Endothelial cell (in vitro differentiated cells): ENCODE measurements at places on chromosomes 16 and 17.

GRCh38 chr16:89383095-89384003, 107.0 kb downstream of the ANKRD11 start:
- peaks cover 17% of the 10 kb centered on the region for H3K27me3 ChIP-seq

GRCh38 chr16:57826706-57827625, 24.7 kb upstream of the KIFC3 start:
- no peak overlapping the region for H3K27ac ChIP-seq
- H3K4me1 ChIP-seq, result no peaks in the 10 kb centered on the region
- no peak for DNase-seq
- H3K36me3 ChIP-seq, result no peaks in the 10 kb centered on the region
- H3K27me3 ChIP-seq, result peaks cover 3% of the 10 kb centered on the region

DNA sequence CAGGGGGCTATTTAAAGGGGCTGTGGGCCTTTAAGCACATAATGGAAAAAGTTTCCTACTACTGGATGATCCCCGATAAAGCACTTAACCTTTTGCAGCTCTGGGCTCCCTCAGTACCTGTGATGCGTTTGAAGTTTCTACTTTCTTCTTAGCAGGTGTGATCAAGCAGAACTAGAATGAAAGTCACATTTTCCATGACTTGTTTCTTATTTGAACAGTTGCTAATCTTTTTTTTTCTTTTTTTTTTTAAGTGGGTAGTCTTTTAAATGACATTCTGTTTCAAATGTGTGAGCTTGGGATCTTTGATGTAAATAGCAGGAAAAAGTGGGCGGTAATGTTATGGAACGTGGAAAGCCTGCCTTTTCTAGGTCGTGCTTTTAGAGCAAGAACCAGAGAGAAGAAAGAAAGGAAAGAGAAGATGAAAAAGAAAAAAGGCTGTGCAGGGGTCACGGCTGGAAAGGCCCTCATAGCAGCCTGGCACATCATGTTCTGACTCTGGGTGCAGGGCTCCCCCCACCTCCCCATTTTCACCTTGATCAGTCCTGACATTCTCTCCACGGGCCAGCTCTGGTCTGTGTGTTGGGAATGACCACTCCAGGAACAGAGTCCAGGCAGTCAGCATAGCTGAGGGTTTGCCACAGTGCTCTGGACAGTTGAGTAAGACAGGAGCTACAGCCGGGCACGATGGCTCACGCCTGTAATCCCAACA, 150.6 kb downstream of the CLEC16A start:
- no peak overlapping the region for H3K27ac ChIP-seq
- no peaks in the 10 kb centered on the region for H3K27me3 ChIP-seq
- H3K4me3 ChIP-seq, result no peak overlapping the region
- DNase-seq, result no peak
- H3K4me1 ChIP-seq, result peaks cover 22% of the 10 kb centered on the region

- peaks cover 6% of the 10 kb centered on the region for H3K36me3 ChIP-seq
- no peak overlapping the region for H3K4me3 ChIP-seq
- DNase-seq, result no peak
- H3K27ac ChIP-seq, result no peak overlapping the region
- H3K27me3 ChIP-seq, result no peaks in the 10 kb centered on the region
Observed at GRCh38 chr17:58997756-58998553, 108.7 kb downstream of the TRIM37 start.

DNA sequence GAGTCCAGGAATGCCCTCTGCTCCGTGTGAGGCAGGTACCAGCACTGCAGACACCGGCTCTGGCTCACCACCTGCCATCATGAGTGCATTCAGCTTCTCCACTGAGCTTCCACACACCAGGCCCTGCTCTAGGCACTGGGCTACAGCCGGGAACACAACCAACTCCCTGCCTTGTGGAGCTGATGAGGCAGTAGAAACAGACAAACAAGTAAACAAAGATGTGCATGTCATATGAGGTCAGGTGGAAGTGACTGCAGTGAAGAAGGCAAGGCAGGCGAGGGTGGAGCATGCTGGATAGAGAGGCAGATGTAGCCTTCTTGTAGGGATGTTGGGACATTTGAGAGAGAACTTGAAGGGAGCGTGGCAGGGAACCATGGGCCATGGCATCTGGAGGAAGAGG, 5.0 kb downstream of the NLRC5 start:
- no peak overlapping the region for H3K4me3 ChIP-seq
- H3K4me1 ChIP-seq, result peaks cover 8% of the 10 kb centered on the region
- no peak for DNase-seq
- H3K36me3 ChIP-seq, result no peaks in the 10 kb centered on the region

DNA sequence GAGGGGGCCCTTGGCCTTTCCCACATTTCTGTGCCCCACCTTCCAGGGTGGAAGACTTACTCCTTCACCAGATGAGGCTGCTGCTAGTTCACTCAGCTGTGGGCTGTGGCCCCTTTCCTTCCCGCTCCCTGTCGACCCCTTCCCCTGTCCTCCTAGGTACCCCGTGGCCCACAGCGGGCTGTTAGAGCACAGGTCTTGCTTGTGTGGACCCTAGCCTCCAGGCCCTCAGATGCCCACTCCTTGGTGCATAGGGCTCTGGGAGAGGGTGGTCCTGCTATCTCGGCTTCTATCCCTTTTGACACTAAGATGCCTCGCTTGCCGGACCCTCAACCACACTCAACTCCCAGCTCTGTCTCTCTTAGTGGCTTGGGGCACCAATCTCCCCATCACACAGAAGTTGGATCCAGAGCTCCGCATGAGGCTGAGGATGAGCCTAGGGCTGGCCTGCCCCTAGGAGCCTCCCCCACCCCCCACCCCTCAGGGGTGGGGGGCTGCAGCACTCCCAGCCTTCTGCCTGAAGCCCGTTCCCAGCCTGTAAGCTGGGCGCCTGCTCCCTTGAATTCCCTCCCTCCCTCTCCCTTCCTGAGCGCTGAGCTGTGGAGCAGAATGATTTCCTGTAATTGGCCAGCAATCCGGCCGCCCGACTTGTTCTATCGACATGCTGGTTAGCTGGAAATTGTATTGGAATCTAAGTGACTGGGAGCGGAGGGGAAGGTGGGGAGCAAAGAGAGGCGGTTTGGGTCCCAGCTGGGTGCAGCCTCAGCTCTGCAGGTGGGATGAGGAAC, 30.9 kb downstream of the DCAKD start:
- H3K4me1 ChIP-seq, result peaks cover 17% of the 10 kb centered on the region
- peaks cover 5% of the 10 kb centered on the region for H3K36me3 ChIP-seq
- DNase-seq, result peak; percentile 54
- no peak overlapping the region for H3K4me3 ChIP-seq
- no peak overlapping the region for H3K27ac ChIP-seq

DNA sequence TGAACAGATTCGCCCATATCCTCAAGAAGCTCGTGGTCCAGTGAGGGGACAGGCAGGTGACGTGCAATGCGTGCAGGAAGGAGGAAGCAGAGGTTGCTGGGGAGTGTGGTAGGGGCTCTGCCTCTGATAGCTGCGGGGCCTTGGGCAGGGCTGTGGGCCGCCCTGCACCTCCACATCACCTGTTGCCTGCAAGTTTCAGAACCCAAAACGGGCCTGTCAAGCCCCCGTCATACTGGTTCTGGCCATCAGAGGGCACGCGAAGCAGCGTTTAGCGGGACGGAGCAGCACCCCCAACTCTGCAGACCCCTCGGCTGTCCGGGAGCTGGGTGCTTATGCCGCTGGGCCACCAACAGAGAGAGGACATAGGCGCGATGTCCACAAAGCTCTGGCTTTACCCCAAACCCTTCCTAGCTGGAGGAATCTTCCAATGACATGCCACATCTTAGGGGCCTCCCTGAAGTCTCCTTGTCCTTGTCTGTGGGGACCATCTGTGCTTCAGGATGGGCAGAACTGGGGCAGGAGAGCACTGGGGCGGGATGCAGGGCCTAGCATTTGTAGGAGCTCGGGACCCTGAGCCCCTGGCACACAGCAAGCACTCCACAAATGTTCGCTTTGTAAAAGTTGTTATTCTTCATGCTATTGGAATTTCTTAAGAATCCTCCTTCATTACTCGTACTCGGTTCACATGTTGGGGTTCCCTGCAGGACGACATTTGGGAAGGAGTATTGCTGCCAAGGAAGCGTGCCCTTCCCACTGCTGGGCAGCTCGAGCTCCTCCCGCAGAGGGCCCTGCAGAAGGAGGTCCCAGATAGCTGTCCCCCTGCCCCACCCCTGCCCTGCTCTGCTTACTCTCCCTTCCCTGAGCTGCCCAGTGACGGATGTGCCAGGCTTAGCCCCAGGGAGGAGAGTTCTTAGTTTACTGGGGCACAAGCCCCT, 64.3 kb downstream of the CNGB1 start:
- peaks cover 17% of the 10 kb centered on the region for H3K27me3 ChIP-seq
- H3K27ac ChIP-seq, result no peak overlapping the region
- peak; percentile 23 for DNase-seq
- H3K4me1 ChIP-seq, result peaks cover 4% of the 10 kb centered on the region

DNA sequence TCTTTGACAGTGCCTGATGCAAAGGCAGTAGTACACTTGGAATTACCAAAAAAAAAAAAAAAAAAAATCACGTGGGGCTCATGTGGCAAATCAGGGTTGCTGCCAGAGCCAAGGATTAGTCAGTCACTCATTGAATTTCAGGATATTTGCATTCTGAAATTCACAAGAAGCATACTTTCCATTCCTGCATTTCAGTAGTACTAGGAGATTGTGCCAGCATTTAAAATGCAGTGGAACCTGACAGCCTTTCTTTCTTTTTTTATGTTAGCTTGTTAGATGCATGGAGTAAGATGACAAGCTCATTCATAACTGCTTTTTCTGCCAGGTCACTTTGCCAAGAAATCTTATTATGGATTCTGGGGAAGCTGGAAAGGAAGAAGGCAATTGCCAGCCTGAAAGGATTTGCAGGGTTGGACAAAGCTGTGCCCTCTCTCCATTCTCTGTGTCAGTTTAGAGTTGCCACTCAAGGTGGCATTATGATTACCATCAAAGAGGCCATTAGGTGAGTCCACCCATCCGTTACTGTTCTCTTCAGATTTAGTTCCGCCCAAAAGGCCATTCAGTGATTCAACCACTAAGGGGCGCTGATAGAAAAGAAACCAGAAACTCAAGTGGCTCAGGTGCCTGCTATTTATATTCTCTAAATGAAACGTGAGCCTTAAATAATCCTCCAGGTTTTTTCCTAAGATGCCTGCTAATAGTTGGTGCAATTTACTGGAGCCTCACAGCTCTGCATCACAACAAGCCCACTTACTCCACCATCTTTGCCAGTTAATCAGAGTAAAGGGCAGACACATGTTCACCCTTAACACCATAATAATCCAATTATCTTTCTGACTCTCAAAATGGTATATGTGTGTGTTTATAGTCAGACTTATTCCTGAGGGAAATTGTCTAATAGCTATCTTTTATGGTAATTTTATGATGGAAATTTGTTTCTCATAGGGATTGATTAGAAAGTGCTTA, 59.0 kb downstream of the TANGO6 start:
- H3K4me3 ChIP-seq, result no peak overlapping the region
- H3K36me3 ChIP-seq, result no peaks in the 10 kb centered on the region
- H3K27me3 ChIP-seq, result no peaks in the 10 kb centered on the region
- H3K27ac ChIP-seq, result no peak overlapping the region

DNA sequence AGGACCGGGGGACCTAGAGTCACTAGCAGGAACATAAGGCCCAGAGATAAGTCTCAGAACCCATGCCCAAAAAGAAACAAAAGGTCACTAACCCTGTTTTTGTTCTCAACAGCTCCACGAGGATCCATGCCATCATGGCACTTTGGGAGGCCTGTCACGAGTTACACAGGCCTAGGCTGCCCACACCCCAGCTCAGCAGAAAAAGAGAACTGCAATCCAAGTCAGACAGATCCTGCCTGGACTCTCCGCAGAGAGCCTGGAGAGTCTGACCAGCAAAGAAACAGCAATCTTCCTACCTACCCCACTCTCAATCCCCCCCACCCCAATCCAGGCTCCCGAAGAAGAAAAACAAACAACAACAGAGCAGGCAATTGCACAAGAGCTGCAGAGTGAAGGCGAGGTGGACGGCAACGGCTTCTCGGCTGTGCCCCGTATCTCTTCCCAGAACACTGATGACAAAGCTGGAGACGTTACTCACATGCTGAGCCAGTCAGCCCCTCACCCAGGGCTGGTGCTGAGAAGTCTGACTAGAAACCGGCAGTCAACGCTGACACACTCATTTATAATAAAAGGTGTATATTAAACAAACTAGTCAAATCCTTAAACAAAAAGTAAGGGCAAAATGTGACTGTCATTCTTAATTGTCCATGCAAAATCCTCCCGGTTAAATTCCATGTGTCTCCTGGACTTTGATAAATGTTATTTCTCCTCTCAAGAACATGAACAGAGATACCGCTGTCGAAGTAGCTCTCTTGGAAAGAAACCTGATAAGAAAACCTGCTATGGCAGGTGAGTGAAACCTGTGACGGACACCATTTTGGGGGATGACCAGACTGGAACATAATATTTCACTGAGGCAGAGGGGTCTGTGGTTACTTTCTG, 89.3 kb downstream of the SMG6 start:
- DNase-seq, result no peak
- H3K4me1 ChIP-seq, result peaks cover 26% of the 10 kb centered on the region
- H3K27ac ChIP-seq, result peak overlapping the region; percentile 42
- H3K36me3 ChIP-seq, result peaks cover 4% of the 10 kb centered on the region

DNA sequence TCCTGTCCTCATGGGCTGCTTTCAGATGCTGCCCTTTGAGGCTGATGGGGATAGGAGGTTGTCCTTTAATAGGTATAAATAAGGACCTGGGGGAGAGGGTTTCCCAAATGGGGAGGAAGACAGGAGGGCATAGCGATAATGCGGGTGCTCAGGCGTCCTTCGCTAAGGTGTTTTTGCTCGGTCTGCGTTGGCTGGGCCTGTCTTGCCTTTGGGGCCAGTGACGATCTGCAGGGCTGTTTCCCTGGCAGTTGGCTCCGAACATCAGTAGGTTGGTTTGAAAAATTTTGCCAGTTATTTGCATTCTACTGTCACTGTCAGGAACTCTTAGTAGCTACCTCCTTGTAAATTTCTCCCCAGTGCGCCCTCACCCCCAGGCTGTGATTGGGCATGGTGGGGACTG, 37.8 kb upstream of the CDC42EP4 start:
- no peak overlapping the region for H3K4me3 ChIP-seq
- peaks cover 3% of the 10 kb centered on the region for H3K4me1 ChIP-seq
- peaks cover 4% of the 10 kb centered on the region for H3K27me3 ChIP-seq

- no peak overlapping the region for H3K27ac ChIP-seq
- peaks cover 5% of the 10 kb centered on the region for H3K27me3 ChIP-seq
- no peaks in the 10 kb centered on the region for H3K36me3 ChIP-seq
- DNase-seq, result no peak
- H3K4me3 ChIP-seq, result no peak overlapping the region
Observed at GRCh38 chr17:80491478-80492342, 15.3 kb upstream of the NPTX1 start.

- H3K27me3 ChIP-seq, result peaks cover 3% of the 10 kb centered on the region
- peaks cover 8% of the 10 kb centered on the region for H3K36me3 ChIP-seq
- H3K4me3 ChIP-seq, result no peak overlapping the region
- peaks cover 4% of the 10 kb centered on the region for H3K4me1 ChIP-seq
- DNase-seq, result peak; percentile 69
- no peak overlapping the region for H3K27ac ChIP-seq
Observed at GRCh38 chr16:27698266-27698665, 148.3 kb downstream of the KATNIP start.

GRCh38 chr17:77281122-77281903, 140.5 kb downstream of the SEC14L1 start:
- H3K27me3 ChIP-seq, result peaks cover 17% of the 10 kb centered on the region
- peak overlapping the region; percentile 48 for H3K27ac ChIP-seq
- no peaks in the 10 kb centered on the region for H3K36me3 ChIP-seq

GRCh38 chr17:31527606-31528005, 136.1 kb downstream of the RAB11FIP4 start:
- H3K4me3 ChIP-seq, result no peak overlapping the region
- no peak overlapping the region for H3K27ac ChIP-seq
- H3K27me3 ChIP-seq, result peaks cover 4% of the 10 kb centered on the region
- no peaks in the 10 kb centered on the region for H3K4me1 ChIP-seq
- no peaks in the 10 kb centered on the region for H3K36me3 ChIP-seq
